Right renal pelvis (tissue), 4 donors: ENCODE measurements at places on chromosomes 1 and 21. TPM values are rescaled to one million over a fixed set of nuclear protein-coding genes. Genes with fewer than 3 reads are reported as not detected.

DNA sequence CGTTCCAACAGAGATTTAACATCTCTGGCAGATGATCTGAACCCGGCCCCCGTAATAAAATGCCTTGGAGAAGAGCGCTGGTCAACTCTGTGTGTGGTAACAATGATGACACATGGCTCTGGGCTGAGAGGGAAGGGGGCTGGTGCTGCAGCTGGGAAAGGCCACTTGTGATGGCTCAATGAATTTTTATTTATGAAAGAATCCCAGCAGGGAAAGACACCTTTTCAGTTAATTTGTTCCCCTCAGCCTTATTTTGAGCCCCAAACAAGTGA lies 59.4 kb downstream of the SYT6 start:
- no peak for DNase-seq

- DNase-seq, result no peak
Measured at GRCh38 chr21:42641311-42642218, 11.9 kb upstream of the PDE9A start.

GRCh38 chr1:184020328-184020727 lies 17.2 kb downstream of the COLGALT2 start:
- no peak for DNase-seq

GRCh38 chr1:54456361-54456760 lies 50.2 kb upstream of the SSBP3 start:
- no peak for DNase-seq

DNAJC28 gene
- 6.6 TPM for polyA plus RNA-seq

B3GALT2 gene
- polyA plus RNA-seq, result 17.8 TPM

DNA sequence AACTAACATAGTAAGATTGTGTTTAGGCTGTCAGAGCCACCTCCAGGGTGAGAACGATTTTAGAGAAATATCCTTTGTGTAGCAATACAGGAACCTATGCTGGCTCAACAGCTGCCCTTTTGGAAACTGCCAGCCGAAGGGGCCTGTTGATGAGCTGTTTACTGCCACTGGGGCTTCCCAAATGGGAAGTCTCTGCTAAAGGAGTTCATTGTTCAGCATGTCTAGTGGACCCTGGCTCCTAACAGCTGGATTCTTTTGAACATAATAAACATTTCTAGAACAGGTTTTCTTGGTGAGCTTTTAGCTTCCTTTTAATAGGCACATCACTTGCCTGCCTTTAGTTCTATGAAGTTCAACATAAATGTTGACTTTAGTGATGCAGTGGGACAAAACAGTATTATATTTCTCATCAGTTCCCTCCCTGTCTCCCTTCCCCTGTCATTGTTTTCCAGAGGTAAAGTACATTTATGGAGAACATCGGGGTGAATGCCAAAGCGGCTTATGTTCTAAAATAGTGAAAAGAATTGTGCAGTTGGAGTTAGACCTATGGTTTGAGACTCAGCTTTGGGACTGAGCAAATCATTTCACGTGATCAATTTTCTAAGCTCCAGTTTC lies 57.4 kb downstream of the UCK2 start:
- no peak for DNase-seq

GRCh38 chr1:226548256-226549093 lies at the start of gene STUM:
TSS of gene STUM (plus strand) at chr1:226548764. CDS start at chr1:226548905, 141 bp downstream.
- DNase-seq, result no peak

MFAP2 gene
- 213 TPM for polyA plus RNA-seq

DNA sequence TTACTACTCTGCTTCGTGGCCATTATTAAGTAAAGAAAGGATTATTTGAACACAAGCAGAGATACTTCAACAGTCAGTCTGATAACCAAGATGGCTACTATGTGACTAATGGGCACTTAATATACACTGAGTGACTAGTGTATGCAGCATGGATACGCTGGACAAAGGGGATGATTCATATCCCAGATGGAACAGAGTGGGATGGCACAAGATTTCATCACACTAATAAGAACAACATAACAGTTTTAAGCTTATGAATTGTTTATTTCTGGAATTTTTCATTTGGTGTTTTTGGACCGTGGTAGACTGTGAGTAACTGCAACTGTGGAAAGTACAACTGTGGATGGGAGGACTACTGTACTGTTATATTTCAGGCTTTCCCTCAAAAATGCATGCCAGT lies 9.4 kb downstream of the ZCCHC17 start:
- no peak for DNase-seq

- DNase-seq, result no peak
Measured at GRCh38 chr1:48227165-48228013, 4.9 kb downstream of the SLC5A9 start.

DNA sequence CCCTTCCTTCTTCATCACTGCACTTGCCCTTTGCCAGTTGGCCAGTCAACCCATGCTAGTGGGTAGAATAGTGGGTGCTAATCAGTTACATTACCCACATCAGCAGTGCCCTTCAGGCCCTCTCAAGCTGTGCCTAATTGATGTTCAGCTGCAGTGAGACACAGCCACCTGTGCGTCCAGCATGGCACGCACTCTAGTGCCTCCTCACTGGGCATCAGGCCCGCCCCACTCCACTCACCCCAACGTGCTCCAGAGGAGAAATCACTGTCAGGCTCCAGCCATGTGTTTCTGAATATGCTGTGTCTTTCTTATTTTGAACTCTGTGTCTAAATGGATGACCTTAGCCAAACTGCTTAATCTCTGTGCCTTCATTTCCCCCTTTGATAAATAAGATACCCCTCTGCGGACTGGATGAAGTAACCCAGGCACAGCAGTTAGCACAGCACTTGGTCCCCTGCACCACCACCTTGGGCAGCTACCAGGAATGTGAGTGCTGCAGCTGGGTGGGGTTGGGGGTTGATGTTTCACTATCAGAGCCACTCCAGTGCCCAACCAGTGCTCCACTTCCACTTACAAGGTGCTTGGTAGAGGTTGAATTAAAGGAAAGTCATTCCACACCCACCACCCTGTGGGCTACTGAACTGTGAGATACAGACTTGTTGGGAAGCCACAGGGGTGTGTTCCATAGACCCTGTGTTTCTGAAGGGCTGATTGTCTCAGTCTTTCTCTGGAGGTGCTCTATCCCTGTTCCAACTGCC lies 8.9 kb upstream of the ADORA3 start:
- DNase-seq, result no peak

DNA sequence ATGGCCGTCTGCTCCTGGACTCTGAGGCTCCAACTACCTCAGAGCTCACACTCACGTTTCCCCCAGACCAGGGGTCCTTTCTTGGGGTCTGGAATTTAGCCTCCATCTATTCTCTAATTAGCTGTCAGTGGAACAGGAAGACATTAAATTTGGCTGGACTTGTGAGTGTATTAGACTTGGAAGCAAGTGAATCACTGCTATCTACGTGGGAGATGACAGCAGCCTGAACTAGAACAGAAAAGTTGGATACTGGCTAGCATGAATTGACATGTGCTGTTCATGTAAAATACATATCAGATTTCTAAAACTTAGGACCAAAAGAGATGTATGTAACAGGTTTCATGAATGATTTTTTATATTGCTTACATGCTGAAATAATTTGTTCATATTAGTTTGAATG lies 28.0 kb downstream of the TAF5L start:
- DNase-seq, result no peak

DNA sequence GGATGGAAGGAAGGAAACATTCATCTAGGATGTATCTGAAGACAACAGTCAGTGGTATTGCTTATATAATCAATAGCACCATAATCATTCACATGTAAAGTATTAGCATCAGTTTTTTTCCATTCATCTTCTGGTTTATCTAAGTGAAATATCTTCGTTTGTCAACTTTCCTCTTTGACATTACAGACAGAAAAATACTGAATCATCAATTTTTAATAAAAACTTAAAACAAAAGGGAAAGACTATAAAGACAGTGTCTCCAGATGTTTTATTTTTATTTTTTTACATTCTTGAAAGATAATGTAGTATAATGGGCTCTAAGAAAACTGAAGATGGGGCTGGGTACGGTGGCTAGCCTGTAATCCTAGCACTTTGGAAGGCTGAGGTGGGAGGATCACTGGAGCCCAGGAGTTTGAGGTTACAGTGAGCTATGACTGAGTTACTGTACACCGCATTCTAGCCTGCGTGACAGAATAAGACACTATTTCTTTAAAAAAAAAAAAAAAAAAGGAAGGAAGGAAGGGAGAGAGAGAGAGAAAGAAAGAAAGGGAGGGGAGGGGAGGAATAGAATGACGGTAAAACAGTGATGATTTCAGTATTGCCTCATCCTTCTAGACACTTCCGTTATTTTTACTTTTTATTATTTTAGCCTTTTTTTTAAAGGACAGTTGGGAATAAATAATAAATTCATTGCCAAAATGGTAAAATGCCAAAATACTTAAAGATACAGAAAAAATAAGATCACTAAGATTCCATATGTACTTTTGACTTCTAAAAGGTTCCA lies 89.5 kb downstream of the NRIP1 start:
- DNase-seq, result no peak

DNA sequence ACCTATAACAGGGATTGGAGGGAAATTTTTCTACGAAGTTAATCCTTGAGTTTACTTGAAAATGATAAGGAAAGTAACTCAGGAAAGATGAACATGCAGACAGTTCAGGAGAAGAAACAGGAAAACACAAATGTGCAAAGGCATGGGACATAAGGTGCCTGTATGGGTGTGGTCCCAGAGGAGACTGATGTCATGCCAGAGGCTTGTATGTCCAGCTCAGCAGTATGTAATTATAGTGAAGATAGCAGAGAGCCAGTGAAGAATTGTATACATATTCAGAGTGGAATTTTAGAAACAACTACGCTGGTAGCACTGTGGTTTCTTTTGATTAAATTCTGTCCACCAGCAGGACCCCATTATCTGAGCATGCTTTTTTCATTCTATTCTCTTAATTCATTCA lies 179.5 kb downstream of the LRRC7 start:
- DNase-seq, result no peak

MROH9 gene
- polyA plus RNA-seq, result not detected

DNA sequence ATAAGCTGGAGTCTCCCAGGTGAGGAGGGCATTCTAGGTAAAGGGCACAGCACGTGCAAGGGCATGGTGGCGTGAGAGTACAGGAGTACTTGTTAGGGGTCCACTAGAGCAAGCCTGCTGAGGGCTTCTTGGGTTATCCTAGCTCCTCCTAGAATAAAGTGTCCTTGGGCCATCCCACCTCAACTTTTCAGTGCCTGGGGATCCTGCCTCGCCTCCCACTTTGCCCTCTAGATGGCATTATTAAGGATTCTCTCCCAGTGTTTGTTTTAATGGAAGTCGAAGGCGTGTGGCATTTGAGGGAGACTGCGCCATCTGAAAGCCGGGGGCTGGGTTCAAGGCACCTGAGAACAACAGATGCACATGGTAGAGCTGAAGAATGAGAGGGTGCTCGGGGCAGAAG lies 74.5 kb upstream of the SELENON start:
- DNase-seq, result no peak

PLA2G5 gene
- not detected for polyA plus RNA-seq

PRCC gene
- 107 TPM for polyA plus RNA-seq

DNA sequence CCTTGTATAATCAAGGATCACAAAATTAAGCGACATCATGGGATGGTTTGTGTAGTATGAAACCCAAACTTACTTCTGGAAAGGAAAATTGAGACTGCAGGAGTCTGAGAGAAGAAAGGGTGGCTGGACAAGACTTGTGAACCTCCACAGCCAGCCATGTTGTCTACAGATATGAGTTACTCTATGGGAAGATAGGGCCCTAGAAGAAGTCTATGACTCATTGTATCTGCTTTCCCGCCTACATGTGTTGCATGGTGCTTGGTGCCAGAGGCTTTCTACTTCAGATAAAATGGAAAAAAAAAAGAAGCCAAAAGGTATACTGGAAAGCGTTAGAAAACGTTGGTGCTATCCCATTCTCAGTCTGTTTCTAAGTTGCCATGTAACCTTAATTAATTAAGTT lies 18.7 kb upstream of the OR6N2 start:
- no peak for DNase-seq

- DNase-seq, result no peak
Measured at GRCh38 chr1:162700131-162700530, 67.9 kb downstream of the DDR2 start.

DNA sequence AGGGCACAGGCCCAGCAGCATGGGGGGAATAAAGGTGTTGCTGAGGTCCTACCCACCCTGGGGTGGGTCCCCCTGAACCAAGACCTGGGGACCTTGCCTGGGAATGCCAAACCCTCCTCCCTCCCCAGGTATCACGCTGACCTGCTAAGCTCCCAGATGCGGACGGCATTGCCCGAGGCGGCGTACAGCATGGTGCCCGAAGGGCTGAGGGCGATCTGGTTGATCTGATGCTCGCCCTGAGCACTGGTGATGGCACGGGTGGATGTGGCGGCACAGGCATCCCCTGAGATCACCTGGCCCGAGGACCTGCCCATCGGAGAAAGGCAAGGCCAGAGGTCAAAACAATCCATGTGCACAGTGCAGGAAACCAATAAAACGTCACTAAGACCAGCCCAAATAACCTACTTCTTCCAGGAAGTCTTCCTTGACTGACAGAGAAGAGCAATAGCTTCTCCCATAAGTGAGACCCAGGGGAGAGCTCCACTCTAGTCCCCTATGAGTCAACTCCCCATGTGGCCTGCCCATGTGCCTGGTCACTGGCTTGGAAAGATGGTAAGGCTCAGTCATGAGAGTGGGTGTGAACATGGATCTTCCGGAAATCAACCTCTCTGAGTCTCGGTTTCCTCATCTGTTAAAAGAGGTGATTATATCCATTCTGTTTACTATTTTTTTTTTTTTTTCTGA lies 46.3 kb downstream of the KIF21B start:
- no peak for DNase-seq

- peak; percentile 64 for DNase-seq
Measured at GRCh38 chr1:201468844-201469644, at the start of gene PHLDA3. TSS of gene PHLDA3 (minus strand) at chr1:201469188. CDS start at chr1:201468786, 402 bp downstream.

DNA sequence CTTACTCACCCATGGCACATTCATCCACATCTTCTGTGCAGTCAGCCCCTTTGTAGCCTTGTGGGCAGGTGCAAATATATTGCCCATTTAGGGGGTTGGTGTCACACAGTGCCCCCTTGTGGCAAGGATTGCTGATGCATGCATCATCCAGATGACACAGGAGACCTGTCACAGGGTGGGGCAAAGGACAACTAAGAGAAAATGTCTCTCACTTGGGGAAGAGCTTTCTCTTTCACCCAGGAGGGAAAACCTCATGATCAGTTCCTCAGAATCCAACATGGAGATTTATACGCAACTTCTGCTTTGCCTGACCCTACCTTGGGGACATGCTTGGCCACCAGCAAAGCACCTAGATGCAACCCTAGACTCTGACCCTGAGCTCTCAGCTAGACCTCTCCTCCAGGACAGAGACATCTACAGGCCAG lies 71.8 kb upstream of the ADAM30 start:
- DNase-seq, result no peak

GRCh38 chr1:160639652-160640051 lies 7.2 kb downstream of the SLAMF1 start:
- DNase-seq, result no peak

GRCh38 chr1:200206340-200206739 lies 178.8 kb downstream of the NR5A2 start:
- no peak for DNase-seq

KIF14 gene
- polyA plus RNA-seq, result 6.9 TPM

TCEANC2 gene
- polyA plus RNA-seq, result 11.1 TPM

- DNase-seq, result no peak
Measured at GRCh38 chr21:25421321-25422028, 185.8 kb downstream of the MRPL39 start.

DNA sequence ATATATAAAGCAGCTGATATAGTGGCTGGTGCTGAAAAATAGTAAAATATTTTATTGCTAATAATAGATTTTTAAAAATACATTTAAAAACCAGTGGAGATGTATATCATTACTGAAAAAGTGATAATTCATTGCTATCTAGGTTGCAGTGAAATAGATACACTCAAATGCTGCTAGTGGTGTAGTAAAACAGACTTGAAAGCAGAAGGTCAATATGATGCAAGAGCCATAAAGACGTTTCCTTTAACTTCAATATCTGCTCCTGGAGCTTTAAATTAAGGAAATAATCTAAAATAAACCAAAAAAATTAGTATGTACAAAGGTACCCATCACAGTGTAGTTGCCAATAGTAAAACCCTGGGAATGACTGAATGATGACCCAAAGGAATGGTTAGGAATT lies 26.2 kb downstream of the RHEX start:
- DNase-seq, result no peak
